ENCODE measurements at places on chromosomes 3 and 15. TPM values are rescaled to one million over a fixed set of nuclear protein-coding genes. Genes with fewer than 3 reads are reported as not detected.

- DNase-seq = no peak
These were observed 1.5 kb downstream of the ZIC4 start for GRCh38 chr3:147404800-147405230.

DNA sequence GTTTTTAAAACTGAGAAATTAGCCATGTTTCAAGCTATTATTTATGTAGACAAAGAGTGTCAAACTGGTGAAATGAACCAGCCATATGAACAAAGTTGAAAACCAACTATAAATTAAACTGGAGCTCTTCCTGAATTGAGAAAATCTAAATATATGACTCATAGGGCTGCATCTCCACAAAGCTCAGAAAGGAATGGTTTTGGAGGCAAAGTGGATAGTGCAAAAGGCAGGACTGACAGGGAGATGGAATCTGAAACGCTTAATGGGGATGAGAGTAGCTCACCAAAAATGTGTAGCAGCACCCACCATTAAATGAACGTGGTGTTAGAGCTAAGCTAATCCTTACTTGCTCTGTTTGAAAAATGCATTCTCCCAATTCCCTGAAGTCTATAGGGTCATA lies 1066.0 kb downstream of the AGBL1 start:
- DNase-seq = no peak

GRCh38 chr3:38368238-38368637 lies 21.7 kb downstream of the XYLB start:
- DNase-seq = no peak

- DNase-seq = peak; percentile 48
These were observed 818.8 kb upstream of the LMCD1 start for GRCh38 chr3:7682822-7683229.

GRCh38 chr3:1348547-1348946 lies 255.7 kb downstream of the CNTN6 start:
- no peak for DNase-seq

DNA sequence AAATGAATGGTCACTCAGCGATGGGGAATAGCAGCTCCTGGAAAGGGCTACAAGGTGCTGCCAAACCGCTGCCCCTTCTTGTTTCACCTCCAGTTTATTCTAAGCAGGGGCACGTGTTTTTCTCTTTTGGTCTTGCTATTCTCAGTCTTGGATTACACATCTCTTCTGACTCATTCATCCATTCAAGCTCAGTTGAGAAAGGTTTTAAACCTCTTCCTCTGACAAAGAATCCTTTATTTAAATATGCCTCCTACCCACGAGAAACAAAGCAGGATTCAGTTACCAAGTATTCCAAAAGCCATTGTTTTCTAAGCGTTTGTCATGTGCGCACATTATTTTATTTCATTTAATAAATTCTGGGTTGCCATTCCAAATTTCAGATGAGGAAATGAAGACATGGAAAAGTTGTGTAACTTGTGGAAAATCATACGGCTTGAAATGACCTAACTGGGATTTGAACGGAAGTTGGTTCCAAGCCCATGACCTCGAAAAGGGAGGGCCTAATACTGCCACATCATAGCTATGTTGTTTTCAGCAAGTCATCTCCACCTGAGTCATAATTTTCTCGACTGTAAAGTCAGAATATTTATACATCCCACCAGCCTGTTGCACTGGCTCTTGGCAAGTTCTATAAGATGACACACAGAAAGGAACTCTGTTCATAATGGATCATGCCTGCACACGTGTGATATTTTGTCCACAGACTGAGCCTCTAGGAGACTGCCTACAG lies 292.0 kb upstream of the SLCO3A1 start:
- peak; percentile 80 for DNase-seq

- no peak for DNase-seq
These were observed 82.8 kb downstream of the FAIM start for GRCh38 chr3:138691351-138691750.

DNA sequence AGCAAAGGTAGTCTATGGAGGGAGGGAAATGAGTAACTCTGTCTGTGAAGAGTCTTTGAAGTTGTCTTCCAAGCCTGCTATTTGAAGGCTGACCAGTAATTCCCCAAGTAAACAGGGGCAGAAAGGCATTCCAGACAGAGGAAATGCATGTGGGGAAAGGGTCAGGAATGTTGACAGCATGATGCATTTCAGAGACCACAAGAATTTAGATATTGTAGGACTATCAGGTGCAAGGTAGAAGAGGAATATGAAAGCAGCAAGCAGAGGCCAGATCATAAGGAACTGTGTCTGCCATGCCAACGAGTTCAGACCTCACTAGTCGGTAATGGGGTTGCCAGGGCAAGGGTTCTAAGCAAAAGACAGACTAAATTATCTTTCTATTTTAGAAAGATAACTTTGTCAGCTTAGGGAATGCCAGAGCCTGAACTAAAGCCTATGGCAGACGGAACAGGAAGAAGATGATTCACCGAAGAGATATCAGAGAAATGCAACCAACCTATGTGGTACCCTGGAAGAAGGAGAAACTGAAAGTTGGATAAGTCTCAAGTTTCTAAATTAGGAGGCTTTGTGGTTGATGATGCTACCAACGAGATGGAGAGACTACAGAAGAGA lies 327.0 kb upstream of the RORA start:
- DNase-seq = peak; percentile 37

DNA sequence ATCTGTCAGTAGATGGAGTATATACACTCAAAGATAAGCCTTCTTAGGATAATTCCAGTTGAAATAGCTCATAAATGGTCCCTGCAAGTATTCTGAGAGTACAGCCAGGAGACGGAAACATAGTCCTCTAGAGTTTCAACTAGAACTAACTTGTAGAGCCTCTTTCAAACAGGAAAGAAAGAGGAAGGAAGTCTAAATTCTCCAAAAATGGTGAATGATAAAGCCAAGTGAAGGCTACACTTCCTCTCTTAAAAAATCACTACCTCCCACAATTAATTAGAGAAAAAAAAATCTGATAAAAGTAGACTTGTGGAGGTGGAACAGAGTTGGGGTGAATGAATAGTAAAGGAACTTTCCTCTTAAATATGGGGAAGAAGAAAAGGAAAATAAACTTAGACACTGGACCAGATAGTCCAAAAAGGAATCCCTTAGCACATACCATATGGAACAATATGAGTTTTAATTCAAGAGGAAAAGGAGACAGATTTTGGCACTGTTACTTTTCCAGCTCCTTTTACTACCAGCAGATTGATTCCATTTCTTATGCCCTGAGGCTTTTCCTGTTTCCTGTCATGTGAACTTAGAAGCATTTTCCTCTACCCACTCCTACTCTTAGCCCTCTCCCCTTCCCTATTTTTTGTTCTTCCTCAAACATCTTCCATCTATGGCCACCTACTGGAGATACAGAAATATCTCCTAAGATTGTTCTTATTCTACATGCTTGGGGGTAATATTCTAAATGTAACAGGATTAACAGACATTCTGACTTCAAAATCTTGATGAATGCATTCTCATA lies 207.6 kb downstream of the CHST2 start:
- no peak for DNase-seq

DNA sequence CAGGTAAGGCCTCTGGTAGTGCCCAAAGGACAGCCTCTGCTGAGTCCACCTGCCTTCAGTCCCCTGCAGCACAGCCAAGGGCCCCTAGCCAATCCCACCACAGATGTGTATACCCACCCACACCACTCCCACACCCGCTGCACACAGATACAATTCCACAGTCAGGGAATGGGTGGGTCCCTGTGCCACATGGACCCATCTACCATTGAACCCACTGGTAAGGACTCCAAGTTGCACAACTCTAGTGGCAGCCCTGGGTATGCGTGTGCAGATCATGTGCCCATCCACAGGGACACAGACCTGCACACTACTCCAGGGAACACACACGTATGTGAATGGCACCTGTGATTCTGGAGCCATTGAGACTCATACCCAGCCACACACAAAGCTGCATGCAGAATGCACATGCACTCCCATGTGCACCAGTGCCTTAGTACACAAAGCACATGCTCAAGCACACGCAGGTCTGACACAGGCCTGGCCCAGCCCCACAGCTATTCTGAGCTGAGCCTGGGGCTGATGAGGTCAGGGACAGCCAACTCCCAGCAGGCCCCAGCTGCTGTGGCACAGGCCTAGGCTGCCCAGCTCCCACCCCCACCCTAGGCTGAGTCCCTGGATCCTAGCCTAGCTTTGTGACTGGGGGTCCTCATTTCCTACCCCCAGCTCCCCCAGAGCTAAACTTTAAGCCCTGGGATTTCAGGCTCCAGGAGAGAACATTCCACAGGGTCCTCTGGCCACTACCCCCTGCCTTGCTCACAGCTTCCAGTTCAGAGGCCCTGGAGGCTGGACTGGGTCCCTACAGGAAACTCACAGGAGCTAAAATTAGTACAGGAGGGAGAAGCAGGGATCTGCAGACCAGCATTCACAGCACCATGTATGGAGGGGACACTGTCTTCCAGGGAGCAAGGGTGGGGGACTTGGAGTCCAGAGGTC lies 2.7 kb upstream of the ALS2CL start:
- no peak for DNase-seq

DNA sequence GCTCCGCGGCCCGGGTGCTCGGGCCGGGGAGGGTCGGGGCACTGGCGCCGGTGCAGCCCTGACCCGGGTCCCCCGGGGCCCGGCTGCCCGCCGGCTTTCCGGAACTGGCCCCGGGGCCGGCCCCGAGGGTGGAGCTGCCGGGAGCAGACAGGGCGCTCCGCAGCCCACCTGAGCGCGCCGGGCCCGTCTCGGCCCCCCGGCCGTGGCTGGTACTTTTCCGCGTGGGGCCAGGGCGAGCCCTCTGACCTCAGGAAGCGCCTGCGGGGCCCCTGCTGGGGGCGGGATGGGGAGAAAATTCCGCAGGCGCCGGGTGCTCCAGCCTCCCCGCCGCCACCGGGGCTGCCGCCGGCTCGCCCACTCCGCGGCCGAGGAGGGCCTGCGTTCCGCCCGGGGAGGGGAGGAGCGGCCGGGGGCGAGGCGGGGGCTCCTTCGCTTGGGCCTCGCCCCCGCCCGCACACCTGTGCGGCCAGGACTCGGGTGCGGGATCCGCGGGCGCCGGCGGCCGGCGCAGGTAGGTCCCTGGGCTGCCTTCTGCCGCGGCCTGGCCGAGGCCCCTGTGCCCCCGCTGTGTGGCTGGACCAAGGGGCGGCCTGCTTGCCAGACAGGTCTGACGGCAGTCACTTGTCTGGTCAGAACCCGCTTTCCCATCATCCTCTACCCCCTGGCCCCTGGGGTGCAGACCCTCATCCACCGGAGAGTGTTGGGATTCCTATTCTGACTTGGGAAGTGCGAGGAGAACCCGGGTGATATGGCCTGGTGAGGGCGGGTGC lies 3.5 kb downstream of the FURIN start:
- no peak for DNase-seq

- DNase-seq = no peak
These were observed 75.2 kb upstream of the C3orf80 start for GRCh38 chr3:160150066-160150465.

- peak; percentile 82 for DNase-seq
These were observed 51.0 kb downstream of the ZDHHC19 start for GRCh38 chr3:196159952-196160804.

DNA sequence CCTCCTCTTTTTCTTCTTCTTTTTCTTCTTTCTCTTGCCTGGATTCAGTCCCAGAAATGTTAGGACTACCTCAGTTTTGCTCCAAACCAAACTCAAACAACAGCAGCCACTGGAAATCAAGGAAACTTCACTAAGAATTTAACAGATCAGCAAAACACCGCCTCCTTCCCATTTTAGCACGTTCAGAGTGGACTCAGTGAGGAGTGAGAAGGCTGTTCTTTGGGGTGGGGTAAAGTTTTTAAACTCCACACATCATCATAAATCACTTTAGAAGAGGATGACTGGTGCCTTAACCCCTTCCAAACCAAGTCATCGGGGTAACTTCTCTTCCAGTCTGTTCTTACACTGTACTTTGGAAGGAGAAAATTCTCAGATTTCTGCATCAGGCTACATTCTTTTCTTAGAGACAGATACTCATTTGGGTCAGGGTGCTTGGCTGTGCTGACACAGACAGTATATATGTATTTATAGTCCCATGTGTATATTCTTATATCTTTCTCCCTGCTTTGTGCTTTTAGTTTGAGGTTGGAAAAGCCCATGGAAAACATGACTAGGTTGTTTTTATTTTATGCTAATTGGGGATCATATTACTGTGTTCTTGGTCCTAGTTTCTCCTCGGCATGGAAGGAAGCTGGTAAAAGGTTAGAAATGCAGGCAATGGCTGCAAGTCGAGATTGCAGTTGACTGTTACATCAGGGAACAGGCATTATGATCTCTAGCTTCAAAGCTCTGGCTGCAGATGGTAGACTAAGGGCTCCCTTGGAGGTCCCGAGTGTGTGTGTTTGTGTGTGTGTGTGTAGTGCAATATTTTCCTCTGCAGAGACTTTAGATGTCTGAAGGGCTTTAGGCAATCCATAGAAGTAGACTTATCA lies at the start of gene CCDC80:
Gene CCDC80, minus strand, starts transcription at position 214 of the 872 bp plus-strand sequence. CDS start 1,238 bp downstream, outside the sequence.
- DNase-seq = peak; percentile 54

GRCh38 chr3:29789686-29790085 lies 508.8 kb downstream of the RBMS3 start:
- DNase-seq = no peak

DNA sequence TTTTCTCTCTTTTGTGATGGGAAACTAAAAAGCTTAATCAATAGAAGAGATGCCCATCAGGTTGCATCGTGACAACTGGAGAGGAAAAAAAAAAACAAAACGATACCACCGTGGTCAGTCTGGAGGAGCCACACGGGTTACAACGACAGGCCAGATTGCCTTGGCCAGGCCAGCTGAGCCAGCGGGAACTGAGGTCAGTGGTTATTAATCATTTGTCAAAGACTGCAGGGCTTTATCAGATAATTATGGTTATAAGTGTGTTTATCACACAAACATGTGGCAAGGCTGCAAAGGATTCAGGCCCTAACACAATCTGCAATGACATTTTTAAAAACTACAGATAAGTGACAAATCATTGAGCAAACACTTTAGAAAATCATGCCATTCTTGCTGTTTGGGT lies 135.0 kb upstream of the FAM3D start:
- no peak for DNase-seq

GRCh38 chr3:156131241-156131640 lies 10.9 kb downstream of the KCNAB1 start:
- no peak for DNase-seq

DNA sequence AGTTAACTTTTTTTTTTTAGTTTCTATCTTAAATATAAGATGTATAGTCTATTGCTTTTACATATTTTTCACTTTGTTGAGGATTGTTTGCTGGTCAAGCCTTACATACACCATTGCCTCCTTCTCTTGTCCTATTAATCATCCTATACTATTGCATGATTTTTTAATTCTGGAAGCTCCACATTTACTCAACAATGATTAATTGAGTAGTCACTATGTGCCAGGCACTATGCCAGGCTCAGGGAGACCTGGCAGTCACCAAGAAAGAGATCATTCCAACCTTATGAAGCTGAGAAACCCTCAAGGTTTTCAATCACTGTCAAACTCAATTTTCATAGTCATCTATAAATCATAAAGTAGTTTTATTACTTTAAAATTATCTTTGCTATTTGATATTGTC lies 626.2 kb downstream of the IGSF11 start:
- peak; percentile 66 for DNase-seq

The GOLGA8R gene
- total RNA-seq = not detected

The PP2D1 gene
- total RNA-seq = not detected

The TRAK1 gene
- total RNA-seq = 8.2 TPM

The TNNC1 gene
- total RNA-seq = 0.99 TPM

The RARRES1 gene
- not detected for total RNA-seq

The CNTN6 gene
- total RNA-seq = not detected

The THSD4 gene
- 14.4 TPM for total RNA-seq

The PTX3 gene
- total RNA-seq = 13.2 TPM

The SI gene
- not detected for total RNA-seq

Data from MG63 (cell line).